ENCODE measurements at places on chromosomes 11 and 22.

- no peak for DNase-seq
These were observed 55.4 kb downstream of the PDE2A start for GRCh38 chr11:72618803-72619202.

GRCh38 chr11:116070520-116070919 is 566.3 kb upstream of the CADM1 start:
- no peak for DNase-seq

DNA sequence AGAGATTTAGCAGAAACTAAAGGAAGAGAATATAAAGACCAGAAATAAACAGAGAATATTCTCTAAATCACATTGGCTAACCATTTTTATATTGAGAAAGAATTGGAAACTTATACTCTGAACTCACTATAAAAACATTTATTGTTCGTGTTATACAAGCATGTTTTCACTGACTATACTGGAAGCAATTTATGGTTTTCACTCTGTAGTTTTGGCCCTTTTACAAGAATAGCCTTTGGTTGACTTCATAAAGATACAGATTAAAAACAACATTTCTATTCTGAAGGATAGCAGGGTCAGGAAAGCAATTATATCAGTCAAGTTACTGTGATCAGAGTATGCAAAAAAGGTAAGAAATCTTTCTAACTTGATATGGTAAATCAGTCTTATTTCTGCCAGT is 965.7 kb upstream of the FAT3 start:
- no peak for DNase-seq

DNA sequence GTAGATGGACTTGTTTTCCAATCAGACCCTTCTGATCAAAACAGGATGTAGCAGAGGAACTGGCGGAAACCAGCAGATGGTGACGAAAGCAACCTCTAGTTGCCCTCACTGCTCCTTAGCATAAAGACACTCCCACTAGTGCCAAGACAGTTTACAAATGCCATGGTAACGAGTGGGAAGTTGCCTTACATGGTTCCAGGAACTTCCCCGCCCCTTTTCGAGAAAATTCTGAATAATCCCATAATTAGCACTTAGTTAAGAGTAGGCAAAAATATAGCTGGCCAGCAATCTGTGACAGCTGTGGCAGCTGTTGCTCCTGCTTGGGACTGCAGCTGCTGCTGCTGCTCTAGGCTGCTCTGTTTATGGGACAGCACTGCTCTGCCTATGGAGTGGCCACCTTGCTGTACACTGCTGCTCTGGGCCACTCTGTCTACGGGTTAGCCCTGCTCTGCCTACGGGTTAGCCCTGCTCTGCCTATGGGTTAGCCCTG is 33.4 kb upstream of the SORL1 start:
- DNase-seq = no peak

DNA sequence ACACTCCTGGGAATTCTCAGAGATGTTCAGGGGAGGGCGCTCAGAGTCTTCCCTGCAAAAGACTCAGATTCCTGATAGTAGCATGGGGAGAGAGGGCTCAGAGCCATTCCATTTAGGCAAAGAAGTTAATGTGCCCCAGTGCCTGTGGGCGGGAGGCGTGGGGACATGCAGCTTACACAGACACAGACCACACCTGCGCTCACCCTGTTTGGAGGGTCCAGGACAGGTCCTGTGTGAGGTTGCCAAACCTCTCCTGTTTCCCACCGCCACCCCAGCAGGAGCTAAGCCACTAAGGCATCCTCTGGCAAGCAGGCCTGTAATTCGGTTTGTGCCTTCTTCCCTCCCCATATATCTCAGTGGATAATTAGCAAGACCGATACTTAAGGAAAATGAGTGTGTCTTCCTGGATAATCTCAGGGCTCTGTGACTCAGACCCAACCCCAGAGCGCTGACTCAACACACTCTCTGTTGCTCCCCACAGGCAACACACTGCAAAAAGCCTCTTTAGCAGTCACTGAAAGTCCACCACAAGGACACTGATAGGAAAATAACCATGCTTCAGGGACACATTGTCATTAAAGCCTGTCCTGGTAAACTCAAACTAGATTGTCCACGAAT is 118.9 kb upstream of the LMO1 start:
- DNase-seq = no peak

GRCh38 chr11:12280199-12280837 is 97.1 kb upstream of the PARVA start:
- no peak for DNase-seq

GRCh38 chr11:63532799-63533475 is 3.7 kb upstream of the PLAAT4 start:
- no peak for DNase-seq

DNA sequence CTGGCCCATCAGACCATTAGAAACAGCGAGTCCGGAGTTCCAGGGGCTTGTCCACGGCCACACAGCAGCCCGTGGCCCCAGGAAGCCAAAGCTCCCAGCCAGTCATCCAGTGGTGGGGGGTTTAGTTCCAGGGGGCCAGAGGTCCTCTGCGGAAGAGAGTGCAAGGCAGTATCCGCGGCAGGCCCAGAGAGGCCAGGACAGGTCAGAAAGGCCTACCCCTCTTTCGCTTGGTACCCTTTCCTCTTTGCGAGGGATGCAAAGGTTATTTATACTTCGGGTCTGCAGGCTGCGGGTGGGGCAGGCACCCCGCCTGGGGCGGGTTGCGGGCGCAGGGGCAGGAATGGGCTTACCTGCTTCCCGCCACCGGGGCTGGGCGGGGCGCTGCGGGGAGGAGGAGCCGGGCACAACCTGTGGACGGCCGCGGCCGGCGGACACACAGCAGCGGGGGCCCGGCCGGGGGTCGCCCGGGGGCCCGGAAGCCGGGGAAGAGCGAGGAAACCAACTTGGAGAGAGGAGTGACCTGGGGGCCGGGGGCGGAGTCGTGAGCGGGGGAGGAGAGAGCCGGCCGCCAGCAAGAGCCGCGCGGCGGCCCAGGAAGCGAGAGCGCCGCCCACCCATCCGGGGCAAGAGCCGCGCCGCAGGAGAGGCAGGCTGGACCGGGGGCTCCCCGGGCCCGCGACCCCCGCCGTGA is at the start of gene SH3BP1:
TSS of gene SH3BP1 (plus strand) at position 600 of the 691 bp plus-strand sequence. CDS start 119 bp downstream, outside the sequence.
- no peak for DNase-seq

- DNase-seq = no peak
These were observed 1.3 kb downstream of the MACROD1 start for GRCh38 chr11:64164392-64165312.

- no peak for DNase-seq
These were observed 19.1 kb downstream of the RFPL2 start for GRCh38 chr22:32185821-32186220.

GRCh38 chr11:122979103-122979814 is 2.4 kb downstream of the BSX start:
- DNase-seq = no peak

- DNase-seq = no peak
These were observed 106.8 kb upstream of the ALX4 start for GRCh38 chr11:44416776-44417175.

GRCh38 chr22:25193548-25193947 is 6.1 kb upstream of the CRYBB3 start:
- DNase-seq = no peak

DNA sequence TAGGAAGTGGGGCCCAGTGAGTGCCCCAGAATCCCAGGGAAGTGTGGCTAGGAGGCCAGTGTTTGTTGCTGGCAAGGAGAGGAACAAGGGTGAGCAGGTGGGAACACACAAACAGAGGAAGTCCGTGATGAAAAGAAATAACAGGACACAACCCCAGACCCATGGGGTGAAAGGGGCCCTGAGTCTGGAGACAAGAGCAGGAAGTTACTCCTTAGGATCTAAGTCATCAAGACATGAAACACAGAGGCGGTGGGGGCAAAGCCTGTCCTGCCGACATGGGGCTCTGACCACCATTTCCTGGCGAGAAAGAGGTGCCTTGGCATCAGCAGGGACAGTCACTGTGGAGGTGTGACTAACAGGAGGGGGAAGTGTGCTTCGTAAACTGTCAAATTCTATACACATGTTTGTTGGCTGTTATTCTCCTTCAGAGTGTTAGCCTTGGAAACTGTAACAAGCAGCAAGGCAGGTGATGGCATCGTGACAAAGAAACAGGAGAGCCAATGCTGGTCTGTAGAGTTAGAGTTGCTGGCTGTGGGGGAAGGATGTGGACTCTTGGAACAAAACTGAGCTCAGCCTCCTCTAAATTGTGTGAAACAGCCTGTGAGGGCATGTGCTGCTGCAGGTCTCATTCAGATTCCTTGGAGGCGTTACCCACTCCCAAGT is 21.7 kb downstream of the CHST1 start:
- no peak for DNase-seq

DNA sequence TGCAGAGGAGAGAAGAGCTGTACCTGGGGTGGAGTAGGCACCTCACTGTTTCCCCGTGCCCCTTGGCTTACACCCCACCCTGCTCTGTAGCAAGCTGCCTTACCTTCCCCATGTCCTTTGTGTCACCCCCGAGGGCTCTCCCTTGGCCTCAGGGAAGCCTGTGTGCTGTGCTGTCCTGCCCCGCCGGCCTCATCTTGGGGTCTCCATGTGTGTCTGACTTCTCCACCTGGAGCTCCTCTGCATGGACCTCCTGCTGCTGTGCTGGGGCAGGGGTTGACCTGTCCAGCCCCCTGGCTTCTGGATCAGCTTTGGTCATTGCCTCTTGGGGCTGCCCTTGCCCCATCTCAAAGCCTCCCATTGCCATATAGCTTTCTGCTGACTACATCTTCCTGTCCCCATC is 59.8 kb downstream of the OSBP2 start:
- DNase-seq = no peak

DNA sequence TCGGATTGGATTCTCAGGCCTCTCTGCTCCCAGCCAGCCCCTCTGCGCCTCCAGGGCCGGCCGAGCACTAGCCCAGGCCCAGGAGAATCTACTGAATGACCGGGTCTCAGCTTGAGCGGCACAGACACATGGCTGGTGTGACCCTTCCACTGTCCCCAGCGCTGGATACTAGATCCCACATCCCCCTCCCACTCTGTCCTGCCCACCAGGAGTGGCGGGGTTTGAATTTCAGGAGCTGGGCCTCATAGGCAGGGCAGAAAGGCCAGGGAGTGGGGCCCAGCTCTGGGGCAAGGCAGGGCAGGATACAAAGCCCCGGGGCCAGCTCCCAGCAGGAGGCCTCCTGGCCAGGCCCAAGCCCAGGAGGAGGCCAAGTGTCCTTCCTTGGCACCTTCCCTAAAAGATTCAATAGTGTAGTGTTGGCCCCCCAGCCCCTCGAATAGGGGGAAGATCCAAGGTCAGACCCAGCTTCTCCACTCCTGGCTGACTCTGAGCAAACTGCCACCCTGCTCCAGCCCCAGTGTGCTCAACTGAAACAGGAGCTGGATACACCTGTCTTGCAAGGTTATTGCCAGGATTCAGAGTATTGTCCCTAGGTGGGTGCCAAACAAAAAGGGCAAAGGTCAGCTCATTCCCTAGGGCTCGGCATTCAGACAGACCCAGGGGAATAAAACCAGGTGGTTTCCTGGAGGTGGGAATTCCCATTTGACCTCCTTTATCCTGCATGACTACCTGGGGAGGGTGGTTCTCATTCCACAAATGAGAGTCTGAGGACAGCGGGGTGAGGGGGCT is 22.5 kb upstream of the TCF20 start:
- DNase-seq = no peak

GRCh38 chr22:47623066-47623762 is 860.8 kb downstream of the TBC1D22A start:
- DNase-seq = no peak

DNA sequence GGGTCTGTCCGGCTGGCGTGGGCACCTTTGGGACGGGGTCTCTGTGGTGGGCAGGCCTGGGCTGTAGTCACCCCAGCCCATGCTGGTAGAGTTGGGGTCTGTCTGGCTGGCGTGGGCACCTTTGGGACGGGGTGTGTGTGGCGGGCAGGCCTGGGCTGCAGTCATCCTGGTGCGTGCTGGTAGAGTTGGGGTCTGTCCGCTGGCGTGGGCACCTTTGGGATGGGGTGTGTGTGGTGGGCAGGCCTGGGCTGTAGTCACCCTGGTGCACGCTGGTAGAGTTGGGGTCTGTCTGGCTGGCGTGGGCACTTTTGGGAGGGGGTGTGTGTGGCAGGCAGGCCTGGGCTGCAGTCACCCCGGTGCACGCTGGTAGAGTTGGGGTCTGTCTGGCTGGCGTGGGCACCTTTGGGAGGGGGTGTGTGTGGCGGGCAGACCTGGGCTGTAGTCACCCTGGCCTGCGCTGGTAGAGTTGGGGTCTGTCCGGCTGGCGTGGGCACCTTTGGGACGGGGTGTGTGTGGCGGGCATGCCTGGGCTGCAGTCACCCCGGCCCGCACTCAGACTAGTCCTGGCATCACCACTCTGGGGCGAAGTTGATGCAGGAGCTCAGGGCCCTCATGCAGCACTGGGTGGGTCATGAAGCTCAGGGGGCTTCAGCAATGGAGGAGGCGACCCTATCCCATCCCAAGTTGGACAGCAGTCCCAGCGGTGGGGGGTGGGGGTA is 19.3 kb downstream of the PRR33 start:
- DNase-seq = no peak

GRCh38 chr11:72783144-72783905 is 10.5 kb downstream of the STARD10 start:
- no peak for DNase-seq

DNA sequence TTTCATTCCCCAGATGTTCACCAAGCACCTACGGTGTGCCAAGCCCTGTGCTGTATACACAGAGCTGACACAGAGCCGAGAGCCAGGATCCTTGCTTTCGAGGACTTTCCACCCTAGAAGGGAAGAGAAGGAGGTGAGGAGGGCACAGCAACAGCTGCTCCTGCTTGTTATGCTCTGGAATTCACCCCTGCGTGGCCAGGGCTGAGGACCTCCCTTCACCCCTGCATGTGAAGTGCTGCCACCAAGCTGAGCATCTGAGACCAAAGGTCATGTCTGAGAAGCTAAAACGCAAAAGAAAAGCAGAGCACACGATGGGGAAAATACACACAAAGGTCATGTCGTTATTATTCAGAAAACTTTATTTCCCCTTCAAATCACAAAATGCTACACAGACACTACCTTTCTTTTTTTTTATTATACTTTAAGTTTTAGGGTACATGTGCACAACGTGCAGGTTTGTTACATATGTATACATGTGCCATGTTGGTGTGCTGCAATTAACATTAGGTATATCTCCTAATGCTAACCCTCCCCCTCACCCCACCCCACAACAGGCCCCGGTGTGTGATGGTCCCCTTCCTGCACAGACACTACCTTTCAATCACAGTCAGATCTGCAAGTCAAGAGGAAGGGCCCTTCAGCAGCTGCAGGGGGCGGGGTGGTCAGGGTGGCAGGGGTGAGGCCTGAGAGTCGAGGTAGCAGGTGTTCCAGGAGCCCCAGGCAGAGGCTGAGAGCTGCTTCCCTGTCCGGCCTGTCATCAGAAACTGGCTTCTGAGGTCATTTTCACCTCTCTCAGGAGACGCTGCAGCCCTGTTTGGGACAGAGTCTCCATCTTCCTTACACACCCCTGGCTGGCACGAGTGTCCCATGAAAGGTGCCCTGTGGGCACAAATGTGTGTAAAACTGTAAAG is 40.1 kb upstream of the PRR5 start:
- DNase-seq = no peak

DNA sequence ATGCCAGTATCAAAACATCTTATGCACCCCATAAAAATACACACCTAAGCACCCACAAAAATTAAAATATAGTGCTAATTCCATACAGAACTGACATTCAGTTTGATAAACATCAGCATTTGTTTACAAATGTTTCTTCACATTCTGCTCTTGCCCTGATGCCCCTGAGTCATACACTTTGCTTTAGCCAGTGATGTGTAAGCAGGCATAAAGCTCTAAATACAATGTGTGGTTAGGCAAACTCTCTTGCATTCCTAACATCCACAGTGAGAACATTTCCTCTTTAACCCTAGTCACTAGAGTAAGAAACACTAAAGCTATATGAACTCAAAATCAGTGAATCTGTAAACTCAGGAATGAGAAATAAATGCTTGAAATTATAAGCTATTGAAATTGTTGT is 1060.7 kb downstream of the FAM181B start:
- no peak for DNase-seq

- DNase-seq = no peak
These were observed 360.2 kb downstream of the KCNA4 start for GRCh38 chr11:29656597-29656996.

GRCh38 chr22:47434336-47435203 is 672.1 kb downstream of the TBC1D22A start:
- DNase-seq = no peak

Data from substantia nigra (tissue), 51 donors.